ENCODE measurements at places on chromosomes 3 and 15.

DNA sequence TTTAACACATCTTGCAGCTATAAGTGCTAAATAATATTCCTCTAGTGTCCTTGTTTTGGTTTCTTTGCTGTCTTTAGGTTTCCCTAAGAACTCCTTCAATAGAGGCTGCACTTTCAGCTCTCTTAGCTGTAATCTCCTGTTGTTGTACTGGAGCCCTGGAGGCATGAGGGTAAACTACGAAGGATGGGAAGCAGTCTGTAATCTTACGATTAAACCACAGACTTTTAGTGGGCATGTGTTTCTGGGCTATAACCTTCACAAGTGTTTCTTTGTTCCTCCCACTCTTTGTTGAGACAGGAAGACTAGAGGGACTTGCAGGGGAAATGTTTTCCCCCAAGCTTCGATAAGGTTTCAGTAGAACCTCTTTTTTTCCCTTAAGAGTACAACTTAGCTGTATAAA lies 1058.1 kb downstream of the NSUN3 start:
- no peak for DNase-seq

- DNase-seq: no peak
Observed at GRCh38 chr3:132556508-132557159, 40.4 kb upstream of the ACKR4 start.

DNA sequence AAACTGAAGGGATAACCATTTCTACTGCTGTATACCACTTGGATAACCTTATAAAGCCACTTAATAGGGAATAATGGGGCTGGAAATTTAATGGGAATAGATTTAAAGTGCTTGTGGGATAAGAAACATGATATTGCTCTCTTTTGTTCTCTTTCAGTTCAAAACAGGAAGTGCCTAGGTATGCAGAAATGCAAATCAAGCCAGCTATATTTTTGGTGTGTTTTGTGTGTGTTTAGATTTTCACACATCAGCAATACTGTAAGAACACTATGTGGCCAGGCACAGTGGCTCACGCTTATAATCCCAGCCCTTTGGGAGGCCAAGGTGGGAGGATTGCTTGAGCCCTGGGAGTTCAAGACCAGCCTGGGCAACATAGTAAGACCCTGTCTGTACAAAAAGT lies 442.3 kb upstream of the TPRG1 start:
- DNase-seq: no peak

- DNase-seq: no peak
Observed at GRCh38 chr3:78986416-78987101, 781.2 kb downstream of the ROBO1 start.

- DNase-seq: no peak
Observed at GRCh38 chr15:60713119-60714084, 234.5 kb upstream of the ICE2 start.

DNA sequence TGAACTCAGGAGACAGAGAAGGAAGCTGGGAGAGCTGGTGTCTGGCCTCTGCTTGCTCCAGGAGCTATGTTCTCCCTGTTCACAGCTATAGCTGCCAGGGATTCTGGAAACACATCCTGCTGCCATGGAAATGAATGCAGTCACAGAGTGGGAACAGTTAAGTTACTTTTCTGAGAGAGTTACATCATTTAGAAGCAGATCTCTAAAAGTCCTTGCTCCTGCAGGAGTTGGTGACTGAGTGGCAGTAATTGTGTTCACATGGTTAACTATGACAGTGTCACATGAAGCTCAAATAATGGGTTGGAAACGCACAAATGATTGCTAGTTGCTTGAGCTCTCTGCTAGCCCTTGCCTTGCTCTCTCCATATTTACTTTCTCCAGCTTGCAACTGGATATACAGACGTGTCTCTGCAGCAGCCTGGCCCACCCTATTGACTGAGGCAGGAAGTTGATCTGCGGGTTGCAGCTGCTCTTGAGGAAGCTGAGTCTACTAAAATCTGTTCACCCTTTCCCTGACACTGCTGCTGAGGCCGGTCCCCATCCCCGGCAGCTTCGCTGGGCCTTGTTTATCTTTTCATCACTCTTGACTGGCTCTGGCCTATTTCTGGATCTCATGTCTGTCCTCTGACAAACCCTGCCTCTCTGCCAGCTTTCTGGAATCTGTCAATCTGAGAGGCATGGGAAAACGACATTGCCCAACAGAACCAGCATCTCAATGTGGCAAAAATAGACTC lies 16.7 kb upstream of the ISLR start:
- DNase-seq: no peak

GRCh38 chr15:99257107-99257750 lies 5.9 kb downstream of the LRRC28 start:
- DNase-seq: no peak

DNA sequence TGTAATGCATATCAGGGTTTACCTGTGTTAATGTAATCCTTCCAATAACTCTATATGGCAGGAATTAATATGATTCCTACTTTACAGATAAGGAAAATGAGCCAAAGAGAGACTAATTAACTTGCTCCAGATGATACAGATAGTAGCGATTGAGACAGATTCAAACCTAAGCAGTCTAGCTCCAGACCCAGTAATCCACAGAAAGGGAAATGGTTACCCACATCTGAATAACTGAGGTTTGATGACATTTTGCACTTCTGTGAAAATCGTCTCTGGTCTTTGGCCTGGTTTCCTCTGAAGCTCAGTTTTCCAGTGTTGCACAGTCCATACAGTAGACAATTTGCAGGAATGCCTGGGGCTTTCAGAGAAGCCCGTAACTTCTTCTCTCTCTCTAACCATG lies 177.1 kb upstream of the UMPS start:
- no peak for DNase-seq

Measured in CMK (cell line).